Tongue (tissue), 3 donors: ENCODE measurements at places on chromosomes 6 and 20. TPM values are rescaled to one million over a fixed set of nuclear protein-coding genes. Genes with fewer than 3 reads are reported as not detected.
A peak's percentile ranks its signal among the peaks of the same experiment; 100 is the strongest.

The UBE2C gene
- 13.8 TPM for total RNA-seq

The KCNK17 gene
- 0.62 TPM for total RNA-seq

The PPP1R16B gene
- total RNA-seq = 4.6 TPM

The ESR1 gene
- total RNA-seq = 0.72 TPM

The MAS1 gene
- total RNA-seq = not detected

The XKR7 gene
- total RNA-seq = under 0.01 TPM

The OR10C1 gene
- not detected for total RNA-seq

The GLP1R gene
- 0.72 TPM for total RNA-seq

- DNase-seq = peak; percentile 37
Measured at GRCh38 chr6:169131390-169131789, 122.3 kb downstream of the THBS2 start.

GRCh38 chr6:156954816-156955215, 177.6 kb downstream of the ARID1B start:
- no peak for DNase-seq

DNA sequence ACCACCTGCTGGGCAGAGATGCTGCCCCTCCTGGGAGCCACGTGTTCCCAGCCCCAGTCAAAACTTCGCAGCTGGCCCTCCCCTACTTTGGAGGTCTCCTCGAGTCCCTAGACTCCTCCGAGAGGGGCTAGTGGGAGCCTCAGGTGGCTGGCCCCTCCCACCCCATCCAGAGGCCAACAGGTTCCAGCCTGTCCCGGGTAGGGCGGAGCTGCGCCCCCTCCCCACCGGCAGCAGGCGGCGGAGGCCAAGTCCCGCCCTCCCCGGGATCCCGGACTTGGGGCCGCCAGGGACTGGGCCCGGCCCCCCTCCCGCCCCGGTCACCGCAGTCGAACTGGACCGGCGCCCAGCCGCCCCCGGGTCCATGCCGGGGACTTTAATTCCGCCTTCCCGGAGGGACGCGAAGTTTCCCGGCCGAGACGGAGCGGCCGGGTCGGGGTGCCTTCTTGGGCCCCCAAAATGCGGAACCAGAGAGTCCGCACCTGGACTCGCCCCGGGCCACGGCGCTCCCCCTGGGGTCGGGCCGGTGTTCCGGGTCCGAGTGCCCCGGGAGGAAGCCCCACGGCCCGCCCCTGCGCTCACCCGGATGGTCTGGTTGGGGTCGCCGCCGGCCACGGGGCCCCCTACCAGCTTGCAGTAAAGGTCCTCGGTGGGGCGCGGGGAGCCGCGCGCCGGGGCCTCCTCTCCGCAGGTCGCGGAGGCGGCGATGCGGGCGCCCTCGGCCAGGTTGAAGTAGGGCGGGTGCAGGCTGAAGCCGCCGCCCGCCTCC, 559 bp downstream of the LAMA5 start:
- peak; percentile 59 for DNase-seq

GRCh38 chr6:117463762-117464665, 18.5 kb upstream of the DCBLD1 start:
- no peak for DNase-seq

DNA sequence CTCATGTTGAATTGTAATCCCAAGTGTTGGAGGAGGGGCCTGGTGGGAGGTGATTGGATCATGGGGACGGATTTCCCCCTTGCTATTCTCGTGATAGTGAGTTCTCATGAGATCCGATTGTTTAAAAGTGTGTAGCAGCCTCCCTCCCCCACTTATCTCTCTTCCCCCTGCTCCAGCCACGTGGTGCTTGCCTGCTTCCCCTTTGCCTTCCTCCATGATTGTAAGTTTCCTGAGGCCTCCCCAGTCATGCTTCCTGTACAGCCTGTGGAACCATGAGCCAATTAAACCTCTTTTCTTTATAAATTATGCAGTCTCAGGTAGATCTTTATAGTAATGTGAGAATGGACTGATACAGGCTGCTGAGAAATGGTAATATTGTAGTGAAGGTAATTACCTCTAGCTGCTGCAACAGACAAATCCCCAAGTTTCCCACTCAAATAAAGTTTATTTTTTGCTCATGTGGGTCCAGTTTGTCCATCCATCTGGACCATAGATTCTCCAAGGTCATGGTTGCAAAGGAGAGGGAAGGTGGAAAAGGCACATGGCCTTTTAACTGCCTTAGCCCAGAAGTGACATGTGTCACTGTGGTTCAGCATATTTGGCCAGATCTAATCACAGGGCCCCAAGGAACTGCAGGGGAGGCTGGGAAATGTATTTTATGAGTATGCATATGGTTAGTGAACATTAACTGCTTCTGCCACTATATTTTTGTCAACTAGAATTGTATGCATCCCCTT, 89.2 kb downstream of the TRMT11 start:
- DNase-seq = no peak

GRCh38 chr20:38355161-38356012, 9.1 kb downstream of the LBP start:
- no peak for DNase-seq

GRCh38 chr6:157259443-157259842, 63.9 kb downstream of the TMEM242 start:
- DNase-seq = no peak
